ENCODE measurements at places on chromosomes 2 and 18.

DNA sequence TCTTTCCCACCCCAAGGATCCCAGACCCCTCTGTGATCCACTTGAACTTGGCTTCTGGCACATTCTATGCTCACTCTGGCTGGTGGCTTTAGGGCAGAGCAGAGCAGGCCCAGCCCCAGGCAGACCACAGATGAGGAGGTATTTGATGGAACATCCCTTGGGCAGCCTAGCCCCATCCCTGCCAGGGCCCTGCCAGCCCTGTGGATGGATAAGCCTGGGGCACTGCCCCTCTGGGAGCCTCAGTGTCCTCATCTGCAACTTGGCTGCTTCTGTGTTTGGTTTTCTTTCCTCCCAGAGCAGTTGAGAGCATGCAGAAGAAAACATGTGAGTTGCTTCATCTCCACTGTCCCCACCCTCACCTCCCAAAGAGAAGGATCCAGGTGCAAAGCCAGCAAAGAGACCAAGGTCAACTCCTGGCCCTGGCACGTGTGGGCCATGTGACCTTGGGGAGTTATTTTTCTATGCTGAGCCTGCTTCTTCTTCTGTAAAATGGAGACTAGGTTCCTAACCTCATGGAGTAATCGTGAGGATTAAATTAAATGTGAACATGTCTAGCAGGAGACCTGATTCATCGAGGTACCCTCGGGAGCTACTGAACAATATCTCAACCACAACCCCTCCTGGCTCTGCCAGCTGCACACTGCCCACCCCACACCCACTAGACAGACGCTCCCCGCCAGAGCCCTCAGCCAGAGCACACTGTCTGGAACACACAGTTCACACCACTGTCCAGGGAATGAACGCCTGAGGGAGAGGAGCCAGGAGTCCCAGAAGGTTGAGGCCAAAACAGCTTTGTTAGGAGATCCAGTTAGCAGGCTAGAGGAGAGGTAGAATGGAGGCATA is 14.6 kb upstream of the TNS1 start:
- DNase-seq, result no peak

DNA sequence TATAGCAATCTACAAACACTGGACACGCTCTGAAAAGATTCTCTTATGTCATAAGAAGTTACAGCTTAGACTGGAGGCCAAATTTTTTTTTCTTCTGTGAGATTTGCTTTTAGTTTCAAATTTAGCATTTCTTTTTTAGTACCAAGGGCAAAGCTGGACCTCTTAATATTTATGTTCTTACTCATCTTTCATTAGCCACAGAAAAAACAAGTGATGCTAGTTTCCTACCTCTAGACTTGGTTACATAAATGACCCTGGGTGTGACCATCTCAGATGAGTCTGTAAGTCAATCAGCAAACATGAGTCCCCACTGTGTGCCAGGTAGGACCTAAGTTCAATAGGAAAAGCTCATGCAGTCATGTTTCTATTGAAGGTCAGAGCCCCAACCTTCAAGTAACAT is 94.4 kb downstream of the MEP1B start:
- DNase-seq, result peak; percentile 23

DNA sequence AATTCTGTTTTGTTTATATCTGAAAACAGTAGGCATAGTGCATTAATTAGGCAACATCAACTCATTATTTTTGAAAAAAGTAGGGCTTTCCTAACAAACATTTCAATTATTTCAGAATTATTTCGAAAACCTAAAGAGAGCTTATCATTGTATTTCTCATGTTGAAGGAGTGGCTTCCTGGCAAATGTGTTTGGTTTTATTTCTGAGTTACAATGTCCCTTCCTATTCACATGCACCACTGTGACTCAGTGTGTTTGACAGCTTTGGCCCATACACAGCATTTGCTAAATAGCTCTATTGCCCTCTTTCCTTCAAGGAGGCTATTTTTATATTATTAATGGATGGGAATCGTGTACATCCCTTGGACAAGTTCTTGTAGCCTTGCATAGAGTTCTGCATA is 205.9 kb downstream of the PTGR3 start:
- DNase-seq, result no peak

DNA sequence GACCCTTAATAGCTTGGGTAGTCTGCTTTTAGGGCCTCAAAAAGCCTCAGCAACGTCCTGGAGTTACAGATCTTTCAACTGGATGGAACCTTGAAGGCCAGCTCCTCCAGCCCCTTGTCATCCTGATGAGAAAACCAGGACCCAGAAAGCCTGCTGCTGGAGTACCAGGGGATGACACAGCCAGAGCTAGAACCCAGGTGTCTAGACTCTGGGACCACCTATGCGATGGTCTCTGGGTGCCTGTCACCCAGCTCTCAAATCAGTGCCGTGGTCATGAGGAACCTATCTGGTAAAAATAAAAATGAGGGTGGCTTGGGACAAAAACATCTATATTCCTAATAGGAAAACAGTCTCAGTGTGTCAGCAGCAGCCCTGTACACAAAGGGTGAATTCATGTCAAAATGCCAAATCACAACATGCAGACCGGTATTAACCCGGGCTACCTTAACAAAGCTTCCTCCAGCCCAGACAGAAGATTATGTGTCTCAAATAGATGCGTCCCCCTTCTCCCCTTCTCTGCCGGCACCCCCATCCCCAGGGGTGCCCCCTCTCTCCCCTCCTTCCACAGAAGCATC is 28.5 kb downstream of the SMAD7 start:
- DNase-seq, result peak; percentile 42

- DNase-seq, result no peak
Observed at GRCh38 chr2:126777620-126777978, 121.1 kb upstream of the TEX51 start.

GRCh38 chr2:229090225-229090624 is 180.9 kb downstream of the PID1 start:
- DNase-seq, result peak; percentile 33

- DNase-seq, result peak; percentile 22
Observed at GRCh38 chr2:32427672-32428610, 71.1 kb downstream of the BIRC6 start.

- no peak for DNase-seq
Observed at GRCh38 chr2:24924732-24925131, 4.7 kb upstream of the ADCY3 start.

GRCh38 chr2:146079216-146079615 is 1559.3 kb upstream of the ZEB2 start:
- peak; percentile 33 for DNase-seq

- DNase-seq, result peak; percentile 89
Observed at GRCh38 chr18:68427951-68428401, 286.9 kb downstream of the TMX3 start.

- DNase-seq, result no peak
Observed at GRCh38 chr2:96502891-96503636, 2.1 kb downstream of the NEURL3 start.

GRCh38 chr2:119438128-119438656 is 6.5 kb downstream of the TMEM37 start:
- no peak for DNase-seq

DNA sequence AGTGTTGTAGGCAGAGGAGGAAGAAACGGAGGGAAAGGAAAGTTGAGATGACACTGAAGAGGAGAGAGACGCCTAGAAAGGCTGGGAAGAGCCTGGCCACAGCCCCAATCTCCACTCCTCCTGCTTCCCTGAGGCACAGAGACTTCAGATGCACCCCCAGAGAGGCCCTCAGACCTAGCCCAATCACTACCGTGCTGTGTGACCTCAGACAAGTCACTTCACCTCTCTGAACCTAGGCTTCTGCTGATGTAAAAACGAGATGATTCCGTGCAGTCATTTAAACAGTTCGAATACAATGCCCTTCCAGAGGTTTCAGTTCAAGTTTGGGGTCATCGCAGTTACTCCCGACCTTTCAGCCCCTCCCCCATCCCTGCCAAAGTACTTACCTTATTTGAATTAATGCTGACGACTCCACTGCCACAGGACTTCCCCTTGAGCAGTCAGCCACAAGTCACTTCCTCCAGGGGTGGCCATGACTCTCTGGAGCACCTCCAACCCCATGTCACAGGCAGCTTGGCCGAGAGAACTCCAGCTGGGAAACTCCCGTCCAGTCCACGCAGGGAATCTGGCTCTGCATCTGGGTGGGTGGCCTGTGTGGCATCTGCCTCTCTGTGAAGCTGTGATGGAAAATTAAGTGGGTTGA is 105.2 kb upstream of the ID2 start:
- DNase-seq, result no peak

DNA sequence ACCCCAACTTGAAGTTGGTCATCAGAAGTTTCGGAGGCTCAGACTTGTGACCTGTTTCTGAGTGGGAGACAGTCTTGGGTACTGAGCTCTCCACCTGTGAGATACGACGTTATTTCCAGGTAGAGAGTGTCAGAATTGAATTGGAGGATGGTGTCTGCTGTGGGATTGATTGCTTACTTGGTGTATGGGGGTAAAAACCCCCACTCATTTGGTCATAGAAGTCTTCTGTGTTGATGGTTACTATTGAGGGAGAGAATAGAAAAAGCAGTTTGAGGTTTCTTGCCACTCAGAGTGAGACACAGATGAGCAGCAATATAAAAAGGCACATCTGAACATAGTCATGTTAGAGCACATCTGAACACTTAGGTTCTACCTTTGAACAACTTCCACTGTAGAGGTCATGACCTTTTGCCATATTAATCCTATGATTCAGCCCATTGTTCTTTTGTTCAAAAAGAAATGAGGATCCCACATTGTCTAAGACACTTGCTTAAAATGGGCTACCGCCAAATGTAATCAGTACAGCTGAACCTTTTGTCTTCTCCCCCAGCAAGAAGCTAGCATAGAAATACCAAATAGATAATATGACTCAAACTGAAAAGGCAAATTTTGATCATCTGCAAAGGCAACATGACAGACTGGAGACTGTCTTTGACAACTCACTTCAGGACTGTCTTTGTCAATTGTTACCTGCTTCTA is 73.3 kb downstream of the NAB1 start:
- DNase-seq, result no peak

- peak; percentile 38 for DNase-seq
Observed at GRCh38 chr18:11310476-11311086, 161.2 kb upstream of the PIEZO2 start.

DNA sequence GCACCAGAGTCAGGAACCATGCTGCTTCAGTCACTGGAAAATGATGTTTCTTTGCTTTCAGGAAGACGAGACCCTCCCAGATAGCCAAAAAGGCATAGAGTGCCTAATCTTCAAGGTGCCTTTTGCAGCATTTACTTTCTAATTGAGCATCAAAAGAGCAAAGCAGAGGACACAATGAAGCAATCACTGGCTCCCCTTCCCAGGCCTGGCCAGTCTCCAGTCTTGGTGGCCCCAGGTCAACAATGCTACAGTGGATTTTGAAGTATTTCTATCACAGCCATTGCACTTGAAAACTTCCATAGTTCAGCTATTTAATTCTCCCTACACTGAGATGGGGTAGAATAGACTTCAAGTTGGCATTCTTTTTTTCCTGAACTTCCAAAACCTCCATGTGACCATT is 15.4 kb downstream of the ZBTB7C start:
- no peak for DNase-seq

- no peak for DNase-seq
Observed at GRCh38 chr2:119449521-119449920, 17.9 kb downstream of the TMEM37 start.

DNA sequence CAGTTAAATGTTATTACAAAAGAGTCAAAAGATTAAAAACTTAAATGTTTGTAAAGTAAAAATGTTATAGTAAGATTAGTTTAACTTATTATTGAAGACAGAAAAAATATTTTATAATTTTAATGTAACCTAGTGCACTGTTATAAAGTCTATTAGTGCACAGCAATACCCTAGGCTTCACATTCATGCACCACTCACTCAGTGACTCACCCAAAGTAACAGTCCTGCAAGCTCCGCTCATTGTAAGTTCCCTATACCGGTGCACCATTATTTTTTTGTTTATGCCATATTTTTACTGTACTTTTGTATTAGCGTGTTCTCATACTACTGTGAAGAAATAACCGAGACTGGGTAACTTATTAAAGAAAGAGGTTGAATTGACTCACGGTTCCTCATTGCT is 759.7 kb upstream of the CDH7 start:
- no peak for DNase-seq

GRCh38 chr2:88639865-88640264 is 12.6 kb upstream of the EIF2AK3 start:
- DNase-seq, result no peak

DNA sequence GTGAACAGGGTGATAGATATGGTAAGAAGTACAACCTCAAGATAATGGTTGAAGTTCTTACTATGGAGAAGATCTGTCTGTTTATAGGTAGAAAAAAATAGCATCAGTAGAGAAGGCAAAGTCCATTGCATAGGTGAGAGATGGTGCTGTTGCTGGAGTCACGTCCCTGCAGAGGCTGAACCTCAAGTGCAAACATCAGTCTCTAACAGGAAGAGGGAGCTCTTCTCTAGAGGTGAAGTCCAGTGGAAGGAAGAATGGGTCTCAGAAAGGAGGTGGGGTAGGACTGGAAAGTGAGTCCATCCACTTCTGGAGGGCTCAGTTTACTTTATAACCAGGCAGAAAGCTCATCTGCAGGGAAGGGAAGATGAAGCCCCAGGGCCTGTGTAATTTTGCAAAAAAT is 337.7 kb downstream of the MEIS1 start:
- no peak for DNase-seq

DNA sequence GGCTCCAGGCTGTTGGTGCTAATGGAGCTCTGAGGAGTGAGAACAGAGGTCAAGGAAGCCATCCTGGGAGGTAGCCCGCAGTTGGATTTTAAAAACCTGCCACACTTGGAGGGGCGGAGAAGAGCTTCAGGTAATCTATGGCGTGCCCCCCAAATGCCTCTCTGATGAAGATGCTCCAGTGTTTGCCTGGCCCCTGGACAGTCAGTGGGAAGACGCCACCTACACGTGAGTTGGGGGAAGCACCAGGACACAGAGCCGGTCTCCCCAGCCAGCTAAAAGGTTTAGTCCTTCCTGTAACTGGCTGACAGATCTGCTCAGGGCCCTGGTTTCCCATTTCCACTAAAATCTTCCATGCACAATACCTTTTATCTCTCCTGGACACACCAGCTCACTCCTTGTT is 225.0 kb downstream of the TTC32 start:
- no peak for DNase-seq

DNA sequence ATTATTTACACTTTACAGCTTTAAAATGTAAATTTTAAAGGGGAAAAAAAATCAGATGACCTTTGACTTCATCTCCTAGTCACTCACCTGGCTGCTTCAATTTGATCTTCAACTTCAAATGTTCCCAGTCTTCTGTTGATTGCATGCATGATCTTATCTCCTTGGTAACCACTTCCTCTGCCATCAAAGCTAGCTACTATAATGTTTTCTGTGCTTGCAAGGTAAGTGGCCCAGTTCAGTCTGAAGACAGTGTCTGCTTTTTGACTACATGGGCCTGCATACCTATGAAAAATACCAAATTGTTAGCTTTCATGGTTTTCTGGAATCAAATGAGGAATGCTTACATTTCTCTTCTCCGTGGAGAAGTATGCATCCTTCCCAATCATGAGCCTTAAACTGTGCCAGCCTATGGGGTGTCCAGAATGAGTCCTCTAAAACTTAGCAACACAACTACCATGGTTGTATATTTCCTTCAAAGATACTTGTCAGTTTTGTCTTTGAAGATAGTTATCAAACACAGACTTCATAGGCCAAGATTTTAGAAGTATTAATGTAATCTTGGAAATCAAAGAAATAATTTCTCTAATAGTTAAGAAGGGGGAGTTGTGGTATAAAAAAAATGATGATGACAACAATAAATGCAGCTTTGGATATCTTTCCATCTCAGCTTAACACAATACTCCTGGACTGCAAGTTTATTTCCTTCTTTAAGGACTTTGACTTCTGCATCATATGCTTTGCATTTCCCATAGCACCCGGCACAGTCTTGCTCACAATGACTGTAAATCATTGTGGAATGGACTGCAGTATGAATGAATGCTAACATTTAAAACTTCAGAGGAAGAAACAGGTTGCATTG is 62.1 kb downstream of the DPP4 start:
- DNase-seq, result no peak

Measured in iris pigment epithelial cell (primary cell).